ENCODE measurements at places on chromosomes 3 and 15.

- no peak for DNase-seq
Measured at GRCh38 chr15:31308185-31308639, 18.4 kb upstream of the KLF13 start.

GRCh38 chr3:123328851-123329635 is 119.8 kb downstream of the ADCY5 start:
- DNase-seq, result no peak

- DNase-seq, result peak; percentile 22
Measured at GRCh38 chr15:80615783-80616391, 79.2 kb upstream of the ABHD17C start.

DNA sequence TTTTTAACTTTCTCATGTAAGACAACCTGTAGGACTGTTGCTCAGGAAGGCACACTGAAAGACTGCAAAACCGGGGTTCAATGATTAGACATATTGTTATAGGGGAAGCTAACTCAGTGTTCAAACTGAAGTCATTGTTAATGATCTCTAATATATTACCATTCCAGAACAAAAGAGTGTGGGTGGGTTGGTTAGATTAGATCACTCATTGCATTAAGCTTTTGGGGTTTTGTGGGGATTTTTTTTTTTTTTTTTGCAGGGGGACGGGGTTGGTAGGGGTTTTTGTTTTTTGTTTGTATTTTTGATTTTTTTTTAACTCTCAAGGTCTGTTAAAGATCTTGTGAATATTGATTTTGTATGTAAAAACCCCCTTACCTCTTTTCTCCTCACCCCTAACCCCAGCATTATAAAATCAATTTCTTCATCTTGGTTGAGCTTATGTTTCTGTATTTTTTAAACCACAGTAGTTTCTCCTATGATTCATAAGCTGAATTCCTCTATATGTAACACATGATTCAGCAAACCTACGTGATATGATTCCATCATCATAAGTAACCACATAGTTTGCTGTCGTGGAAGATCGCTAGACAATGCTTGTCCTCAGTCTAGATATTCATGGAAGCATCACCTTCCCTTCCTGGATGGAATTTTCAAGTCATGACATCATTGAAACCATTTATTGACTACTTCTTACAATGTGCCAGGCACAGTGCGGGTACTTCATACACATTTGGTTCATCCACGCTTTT is 544.1 kb upstream of the MDFIC2 start:
- DNase-seq, result peak; percentile 78

DNA sequence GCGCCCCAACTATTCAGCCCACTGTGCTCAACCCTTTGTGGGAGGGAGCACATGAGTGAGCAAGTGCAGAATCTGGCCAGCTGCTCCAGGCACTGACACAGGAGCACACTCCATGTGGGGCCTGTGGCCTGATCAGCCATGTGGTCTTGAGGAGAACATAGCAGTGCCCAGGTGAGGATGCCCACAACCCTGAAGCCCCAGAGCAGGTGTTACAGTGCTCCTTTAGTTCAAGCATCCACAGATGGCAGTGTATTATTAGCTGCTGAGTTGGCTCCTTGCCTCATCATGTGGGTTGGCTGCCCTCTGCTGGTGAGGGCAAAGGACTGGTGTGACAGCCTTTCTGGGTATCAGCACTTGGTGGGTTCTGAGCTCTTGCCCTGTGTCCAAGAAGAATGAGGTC is 1588.2 kb downstream of the SI start:
- DNase-seq, result peak; percentile 1

DNA sequence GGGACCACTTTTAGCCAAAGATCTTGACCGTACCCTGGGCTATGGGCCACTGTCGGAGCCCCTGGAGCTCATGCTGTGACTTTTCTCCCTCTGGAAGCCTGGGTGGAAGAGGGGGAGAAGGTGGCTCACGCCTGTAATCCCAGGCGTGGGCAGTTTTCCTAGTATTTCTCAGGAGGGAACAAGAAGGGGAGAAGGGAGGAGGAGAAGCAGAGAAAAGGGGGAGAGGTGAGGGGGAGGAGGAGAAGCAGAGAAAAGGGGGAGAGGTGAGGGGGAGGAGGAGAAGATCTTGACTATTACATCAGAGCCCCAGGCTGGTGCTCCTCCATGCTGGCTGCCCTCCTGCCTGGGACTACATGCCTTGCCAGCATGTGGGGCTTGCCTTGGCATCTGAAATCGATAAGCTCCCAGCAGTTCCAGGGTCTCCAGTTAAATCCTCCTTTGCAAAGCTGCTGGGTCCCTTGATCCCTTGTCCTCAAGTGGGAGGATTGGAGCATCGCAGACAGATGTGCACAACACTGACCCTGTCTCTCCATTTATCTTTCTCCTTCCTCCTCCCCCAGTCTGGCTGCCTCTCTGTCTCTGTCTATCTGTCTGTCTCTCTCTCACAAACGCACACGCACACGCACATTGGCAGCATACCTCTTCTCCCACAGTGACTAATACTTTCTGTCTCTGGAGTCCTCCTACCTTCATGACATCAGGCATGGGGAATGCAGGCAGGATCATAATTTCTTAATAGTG is 41.6 kb downstream of the MRAS start:
- DNase-seq, result peak; percentile 88

DNA sequence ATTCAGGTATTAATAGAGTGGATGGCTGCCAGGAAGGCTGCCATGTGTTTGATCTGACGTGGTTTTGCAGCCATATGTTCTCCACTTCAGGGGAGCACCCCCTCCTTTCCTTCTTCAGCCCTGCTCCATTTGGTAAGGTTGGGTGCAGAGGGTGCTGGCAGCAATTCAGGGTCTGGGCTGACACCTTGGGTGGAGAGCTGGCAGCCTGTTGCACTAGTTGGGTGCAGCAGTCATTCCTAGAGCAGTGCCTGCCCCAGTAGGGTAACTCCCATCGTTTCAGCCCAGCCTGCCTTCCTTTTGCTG is 1.5 kb downstream of the TYRO3 start:
- DNase-seq, result no peak

DNA sequence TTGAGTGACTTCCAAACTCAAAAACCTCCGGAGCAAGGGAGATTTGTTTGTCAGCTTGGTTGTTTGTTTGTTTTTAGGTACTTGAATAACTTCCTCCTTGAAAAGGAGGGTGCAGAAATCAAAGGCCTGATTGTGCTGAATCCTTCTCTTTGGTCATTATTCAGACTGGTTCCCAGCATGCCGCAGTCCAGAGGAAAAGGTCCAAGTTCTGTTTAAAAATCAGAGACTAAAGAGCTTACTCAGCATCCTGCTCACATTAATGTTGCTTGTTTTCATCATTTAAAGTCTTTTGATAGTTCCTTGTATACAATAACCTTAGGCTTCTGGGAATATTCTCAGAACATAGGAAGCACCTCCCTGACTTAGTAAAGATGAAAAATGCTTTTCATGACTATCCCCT is 982 bp upstream of the SCG3 start:
- DNase-seq, result no peak

- DNase-seq, result no peak
Measured at GRCh38 chr3:146892041-146892440, 286.9 kb upstream of the PLSCR5 start.

GRCh38 chr3:172256101-172256734 is 192.0 kb downstream of the GHSR start:
- no peak for DNase-seq

DNA sequence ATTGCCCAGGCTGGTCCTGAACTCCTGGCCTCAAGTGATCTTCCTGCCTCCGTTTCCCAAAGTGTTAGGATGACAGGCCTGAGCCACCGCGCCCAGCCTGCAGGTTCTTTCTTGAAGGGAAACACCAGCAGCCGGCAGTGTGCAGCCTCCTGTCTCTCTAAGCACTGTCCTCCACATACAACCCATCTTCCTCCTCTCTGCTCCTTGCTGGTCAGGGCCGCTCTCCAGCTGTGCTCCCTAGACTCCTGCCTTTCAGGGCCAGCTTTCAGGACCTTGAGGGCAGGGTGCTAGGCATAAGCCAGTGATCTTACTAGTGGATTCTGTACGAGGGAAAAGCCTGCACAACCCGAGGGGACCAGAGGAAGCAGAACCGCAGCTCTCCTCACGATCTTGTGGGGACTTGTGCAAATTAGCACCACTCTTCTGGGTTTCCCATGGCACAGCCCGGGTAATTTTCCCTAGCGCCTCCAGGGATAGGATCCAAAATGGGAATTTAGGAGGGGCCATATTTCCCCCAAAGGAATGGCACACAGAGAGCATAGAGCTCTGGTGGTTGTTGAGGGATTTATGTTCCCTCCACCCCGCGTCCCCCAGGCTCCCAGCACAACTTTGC is 18.2 kb upstream of the CORO2B start:
- no peak for DNase-seq

- no peak for DNase-seq
Measured at GRCh38 chr3:28328188-28329151, 20.1 kb upstream of the ZCWPW2 start.

DNA sequence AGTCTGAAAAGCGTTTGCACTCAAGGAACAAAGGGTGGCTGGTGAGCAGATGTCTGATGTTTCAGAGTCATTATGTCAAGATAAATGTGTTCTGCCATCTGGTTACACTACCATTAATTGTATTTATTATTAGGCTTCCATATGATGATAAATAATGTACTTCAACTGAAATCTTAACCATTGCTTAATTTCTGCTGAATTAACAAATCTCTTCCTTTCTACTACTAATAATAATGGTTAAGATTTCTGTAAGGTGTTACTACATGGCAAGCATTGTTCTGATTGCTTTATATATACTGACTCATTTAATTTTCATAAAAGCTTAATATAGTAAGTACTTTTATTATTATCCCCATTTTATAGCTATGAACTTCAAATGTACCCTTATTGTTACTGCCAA is 68.4 kb upstream of the GALNT15 start:
- DNase-seq, result no peak

DNA sequence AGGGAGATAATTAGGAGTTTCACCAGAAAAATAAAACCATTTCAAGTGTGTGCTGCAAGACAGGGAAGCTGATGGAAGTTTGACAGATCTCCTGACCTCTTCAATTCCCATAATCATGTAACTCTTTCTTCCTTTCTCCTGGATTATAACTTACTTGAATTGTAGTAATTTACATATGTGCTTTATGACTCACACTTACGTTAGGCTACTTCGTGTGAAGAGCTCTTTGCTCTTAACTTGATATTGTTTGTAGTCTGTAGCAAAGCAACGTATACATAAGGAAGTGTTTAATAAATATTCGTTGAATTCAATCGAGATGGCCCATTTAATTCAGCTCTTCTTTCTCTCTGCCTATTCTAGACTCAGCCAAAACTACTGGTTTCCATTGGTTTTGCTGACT is 23.5 kb downstream of the ROBO2 start:
- DNase-seq, result no peak

DNA sequence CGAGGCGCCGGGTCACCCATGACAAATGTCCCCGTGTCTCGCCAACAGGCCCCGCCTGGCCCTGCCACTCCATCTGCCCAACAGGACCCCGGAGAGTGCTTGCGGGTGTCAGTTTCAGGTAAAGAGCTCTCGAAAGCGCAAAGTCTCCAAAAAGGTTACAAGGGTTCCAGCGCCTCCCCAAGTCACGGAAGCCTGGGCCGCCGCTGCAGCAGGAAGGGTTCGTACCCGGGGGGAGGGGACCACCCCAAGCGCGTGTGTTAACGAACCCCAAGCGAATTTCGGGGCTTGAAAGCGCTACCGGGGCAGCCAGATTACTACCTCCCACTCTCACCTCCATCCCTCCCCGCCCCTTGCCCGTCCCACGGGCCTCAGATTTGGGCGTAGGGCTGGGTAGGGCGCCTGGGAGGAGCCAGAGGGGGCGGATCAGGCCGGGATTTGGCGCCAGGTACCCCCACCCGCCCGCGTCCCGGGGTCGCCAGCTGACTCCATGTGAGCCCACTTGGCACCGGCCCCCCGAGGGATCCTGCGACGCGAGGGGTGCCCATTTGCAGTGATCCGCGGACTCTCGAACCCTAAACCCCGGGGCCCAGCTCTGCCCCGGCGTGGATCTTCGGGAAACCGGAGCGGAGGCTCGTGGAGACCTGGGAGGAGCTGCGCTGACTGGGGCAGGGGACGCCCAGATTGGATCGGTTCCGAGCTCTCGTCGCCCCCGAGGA is 85.9 kb downstream of the NR2F2 start:
- no peak for DNase-seq
